ENCODE measurements at places on chromosomes 16 and 17.

DNA sequence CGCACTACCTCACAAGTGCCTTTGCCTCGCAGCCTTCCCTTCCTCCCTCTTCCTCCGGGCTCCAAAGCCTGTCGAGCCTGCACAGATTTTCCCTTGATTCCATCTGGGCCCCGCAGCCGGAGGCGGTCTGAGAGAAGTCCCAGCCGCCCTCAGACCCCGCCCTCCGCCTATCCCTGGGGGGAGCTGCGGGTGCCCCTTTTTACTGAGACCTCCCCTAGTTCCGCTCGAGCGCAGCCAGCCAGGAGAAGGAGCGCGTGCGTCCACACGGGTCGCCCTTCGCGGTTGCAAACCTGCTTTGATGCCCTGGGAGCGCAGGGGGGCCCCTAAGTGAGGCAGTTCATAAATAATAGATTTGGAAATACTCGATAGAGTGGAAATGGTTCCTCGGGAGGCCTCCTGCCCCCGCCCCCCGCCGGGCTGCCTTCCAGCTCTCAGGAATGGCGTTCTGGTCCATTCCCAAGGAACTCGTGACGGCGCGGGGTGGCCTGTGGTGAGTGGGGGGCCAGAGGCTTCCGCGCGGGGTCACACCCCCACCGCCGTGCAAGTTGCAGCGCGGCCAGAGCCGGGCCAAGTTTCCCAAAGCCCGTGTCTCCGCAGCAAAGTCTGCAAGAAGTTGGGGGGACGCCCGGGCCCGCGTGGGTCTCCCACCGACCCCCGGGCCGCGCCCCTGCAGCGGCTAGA lies 610 bp downstream of the C16orf74 start:
- DNase-seq: no peak

- no peak for DNase-seq
These were observed 298.9 kb upstream of the IRX5 start for GRCh38 chr16:54631782-54632181.

- DNase-seq: no peak
These were observed 195.8 kb downstream of the KCNJ2 start for GRCh38 chr17:70365091-70365583.

DNA sequence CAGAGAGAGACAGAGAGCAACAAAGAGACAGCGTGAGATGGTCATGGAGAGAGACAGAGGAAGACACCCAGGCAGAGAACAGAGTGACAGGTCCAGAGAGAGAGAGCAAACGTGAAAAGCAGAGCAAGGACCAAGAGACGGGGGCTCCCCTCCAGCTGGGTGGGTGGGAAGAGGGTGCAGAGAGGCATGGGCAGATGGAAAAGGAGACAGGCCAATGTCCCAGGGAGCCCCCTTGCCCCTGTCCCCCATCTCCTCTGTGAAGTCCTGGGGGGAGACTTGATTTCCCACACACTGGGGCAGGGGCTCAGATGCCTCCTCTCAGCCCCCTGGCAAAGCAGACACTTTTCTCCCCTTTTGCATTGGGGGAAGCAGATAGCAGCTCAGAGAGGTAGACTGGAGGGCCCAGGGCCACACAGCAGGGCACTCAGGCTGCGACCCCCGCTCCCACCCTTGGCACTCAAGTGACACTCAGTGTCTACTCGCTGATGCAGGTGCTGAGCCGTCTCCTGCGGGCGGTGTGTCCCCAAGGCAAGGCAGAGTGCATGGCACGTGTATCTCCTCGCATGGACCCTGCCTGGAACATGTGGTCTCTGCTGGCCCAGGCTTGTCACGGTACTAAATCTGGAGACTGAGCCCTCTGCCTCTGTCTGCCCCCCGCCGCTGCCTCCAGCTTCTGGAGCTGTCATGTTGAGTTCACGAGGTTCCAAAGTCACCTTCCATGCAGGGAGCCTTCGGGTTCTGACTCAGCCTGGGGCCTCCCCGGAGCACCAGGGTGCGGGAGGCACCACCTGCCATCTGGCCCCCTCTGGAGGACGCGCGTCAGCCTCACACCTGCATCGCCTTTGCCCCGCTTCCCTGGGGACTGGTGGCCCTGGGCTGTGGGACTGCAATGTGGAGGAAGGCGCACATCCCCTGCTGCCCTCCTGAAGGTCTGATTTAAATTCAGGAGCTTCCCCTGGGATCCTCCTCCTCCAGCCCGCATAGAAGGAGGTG lies 215.9 kb upstream of the GSE1 start:
- DNase-seq: no peak

- DNase-seq: no peak
These were observed 35.8 kb upstream of the TBX2 start for GRCh38 chr17:61363601-61364462.

GRCh38 chr17:33596899-33597298 lies 303.8 kb upstream of the ASIC2 start:
- DNase-seq: peak; percentile 18

DNA sequence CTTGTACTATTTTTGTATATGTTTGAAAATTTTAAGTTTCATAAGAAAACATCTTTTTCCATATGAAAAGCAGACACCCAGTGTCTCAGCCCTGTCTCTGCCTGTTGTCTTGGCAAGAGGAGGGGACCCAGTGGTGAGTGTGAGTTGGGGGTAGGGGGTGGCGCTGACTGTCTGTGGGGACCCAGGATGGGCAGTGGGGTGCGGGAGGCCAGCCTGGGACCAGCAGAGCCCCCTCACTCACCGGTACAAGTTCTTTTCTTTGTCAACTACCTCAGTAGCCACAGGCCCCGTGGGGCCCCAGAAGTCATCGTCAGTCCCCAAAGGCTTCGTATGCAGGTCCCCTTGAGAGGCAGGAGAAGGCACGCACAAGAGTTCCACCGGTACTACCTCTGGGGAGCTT lies 46.2 kb downstream of the MIS12 start:
- no peak for DNase-seq

DNA sequence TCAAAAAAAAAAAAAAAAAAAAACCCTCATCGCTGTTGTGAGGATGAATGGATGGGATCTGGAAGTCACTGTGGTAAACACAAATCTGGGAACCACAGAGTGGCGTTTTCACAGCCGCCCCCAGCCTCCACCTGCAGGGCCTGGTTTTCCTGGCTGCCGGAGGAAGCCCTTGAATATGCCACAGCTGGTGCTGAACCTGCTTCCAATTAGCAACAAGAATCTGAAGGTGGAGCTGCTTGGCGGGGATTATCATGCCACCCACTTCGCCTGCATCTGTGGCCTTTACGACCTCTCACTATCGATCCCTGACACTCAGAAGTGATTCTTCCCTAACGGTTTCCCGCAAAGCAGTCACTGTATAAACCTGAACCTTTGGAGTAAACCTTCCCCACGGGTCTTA lies 16.1 kb downstream of the MRM3 start:
- DNase-seq: no peak

- no peak for DNase-seq
These were observed 33.4 kb upstream of the MMD start for GRCh38 chr17:55454906-55455474.

- DNase-seq: no peak
These were observed 426.2 kb downstream of the CDH11 start for GRCh38 chr16:64695684-64696083.

DNA sequence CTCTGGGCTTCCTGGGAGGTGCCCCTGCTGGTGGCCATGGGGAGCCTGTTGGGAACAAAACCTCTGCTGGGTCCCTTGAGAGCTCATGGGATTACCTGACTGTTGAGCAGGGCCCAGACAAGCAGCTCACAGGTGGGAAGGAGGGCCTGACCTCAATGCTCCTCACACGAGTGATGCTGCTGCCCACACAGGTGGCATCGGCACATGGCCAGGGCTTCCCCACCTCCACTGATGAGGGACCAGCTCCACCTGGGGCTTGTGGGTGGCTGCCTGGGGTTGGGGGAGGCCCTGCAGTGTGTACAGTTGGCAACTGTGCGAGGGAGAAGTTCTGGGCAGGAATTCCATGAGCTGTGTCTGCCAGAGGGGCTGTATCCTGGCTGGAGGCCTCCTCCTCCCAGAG lies 87.8 kb upstream of the NLRP1 start:
- DNase-seq: no peak

DNA sequence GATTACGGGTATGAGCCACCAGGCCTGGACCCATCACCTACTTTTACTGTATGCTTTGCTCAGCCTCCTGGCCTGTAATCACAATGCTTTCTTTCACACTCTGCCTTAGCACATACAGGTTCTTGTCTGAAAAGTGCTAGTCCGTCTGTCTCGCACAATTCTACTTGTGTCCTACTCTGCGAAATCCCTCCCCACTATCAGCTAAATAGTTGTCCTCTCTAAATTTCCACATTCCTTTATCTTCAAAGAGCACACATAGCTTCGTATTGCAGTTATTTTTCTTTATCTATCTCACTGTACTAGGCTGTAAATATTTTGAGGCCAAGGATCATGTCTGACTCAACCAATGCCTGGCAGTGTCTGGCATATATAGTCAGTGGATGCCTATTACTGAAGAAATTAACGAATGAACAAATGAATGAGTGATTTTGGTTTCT lies 38.5 kb upstream of the ETV4 start:
- DNase-seq: no peak

DNA sequence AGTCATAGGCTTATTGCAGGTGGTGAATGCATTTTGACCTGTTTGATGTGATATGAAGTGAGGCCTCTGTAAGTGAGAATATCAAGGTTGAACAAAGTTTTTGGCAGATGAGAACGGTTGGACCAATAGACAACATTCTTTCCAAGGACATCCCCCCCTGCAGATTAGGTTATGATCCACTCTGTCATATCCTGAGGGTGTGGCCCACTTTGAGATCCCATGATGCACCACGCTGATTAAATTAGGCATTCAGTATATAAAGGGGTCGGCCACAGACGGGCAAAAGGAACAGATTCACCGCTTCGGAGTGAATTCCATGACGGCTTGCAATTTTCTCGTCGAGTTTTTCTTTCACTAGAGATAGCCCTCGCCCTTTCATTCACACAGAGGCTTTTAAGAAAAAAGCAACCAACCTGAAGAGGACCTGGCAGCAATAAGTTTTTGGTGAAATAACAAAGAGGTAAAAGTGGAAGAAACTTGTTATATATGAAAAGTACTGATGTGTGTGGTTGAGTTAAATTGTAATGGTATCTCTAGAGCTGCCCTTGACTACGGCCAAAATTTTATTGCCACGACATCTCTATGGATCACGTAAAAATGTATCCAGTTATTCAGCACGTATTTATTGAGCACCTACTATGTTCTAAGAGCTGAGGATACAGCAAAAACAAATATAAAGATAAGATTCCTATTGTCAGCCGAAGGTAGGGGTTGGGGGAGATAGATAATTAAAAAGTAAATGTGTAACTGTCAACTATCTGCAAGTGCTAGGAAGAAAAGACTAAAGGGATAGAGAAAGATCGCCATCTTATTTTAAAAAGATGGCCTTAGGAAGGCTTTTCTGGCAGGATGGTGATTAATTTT lies 1.7 kb upstream of the RBBP6 start:
- no peak for DNase-seq

DNA sequence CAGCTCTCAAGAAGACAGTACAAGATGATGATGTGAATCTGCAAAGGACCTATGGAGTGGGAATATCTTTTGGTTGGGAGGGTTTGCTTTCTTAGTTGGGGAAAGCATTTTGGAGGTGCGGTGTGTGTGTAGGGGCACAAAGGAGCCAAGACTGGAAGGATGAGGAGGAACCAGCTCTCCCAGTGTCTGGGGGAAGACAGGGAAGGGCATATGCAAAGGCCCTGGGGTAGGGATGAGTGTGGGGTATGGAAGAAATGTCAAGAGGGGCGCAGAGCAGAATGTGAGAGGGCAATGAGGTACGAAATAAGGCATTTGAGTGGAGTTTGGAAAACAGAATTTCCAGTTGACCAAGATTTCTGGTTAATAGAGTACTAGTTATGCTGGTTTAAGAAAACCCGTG lies 187.4 kb downstream of the SNX29 start:
- DNase-seq: no peak

GRCh38 chr17:58560511-58560910 lies 46.1 kb upstream of the MTMR4 start:
- DNase-seq: no peak

GRCh38 chr17:58789160-58789559 lies 33.5 kb downstream of the PPM1E start:
- DNase-seq: no peak

DNA sequence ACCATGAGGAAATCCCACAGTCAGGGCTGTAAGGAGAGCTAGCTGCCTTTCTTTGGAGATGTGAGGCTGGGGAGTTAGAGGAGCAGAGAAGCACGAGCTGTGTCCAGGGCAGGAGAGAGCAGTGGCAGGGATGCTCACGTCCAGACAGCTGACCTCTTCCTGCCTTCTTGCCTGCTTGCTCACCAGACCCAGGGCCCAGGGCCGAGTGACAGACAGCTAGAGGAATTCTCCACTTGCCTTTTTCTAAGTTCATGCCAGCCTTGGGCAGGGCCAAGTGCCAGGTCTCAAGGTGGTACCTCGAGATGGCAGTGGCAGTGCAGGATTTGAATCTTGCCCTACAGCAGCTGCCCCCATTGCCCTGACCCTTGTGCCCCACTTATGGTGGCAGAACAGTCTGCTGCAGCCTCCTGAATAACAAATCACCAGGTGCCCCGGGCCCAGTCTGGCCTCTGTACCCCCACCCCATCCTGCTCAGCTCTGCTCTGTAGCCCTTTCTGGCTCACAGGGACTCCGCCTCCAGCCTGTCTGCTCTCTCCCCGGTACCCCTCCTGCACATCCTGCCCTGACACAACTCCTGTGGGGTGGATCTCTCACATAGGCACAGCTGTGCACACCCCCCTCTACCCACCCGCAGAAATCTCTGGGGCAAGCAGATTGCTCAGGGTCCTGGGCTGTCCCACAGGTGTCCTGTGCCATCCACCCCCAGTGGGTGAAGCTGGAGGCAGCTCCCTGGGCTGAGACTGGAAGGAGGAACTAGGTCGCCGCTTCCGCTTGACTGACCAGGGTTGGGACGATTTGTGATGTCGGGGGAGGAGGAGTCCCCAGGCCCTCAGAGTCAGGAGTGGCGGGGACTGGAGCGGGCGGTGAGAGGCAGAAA lies 25.9 kb downstream of the GRIN2C start:
- peak; percentile 42 for DNase-seq

DNA sequence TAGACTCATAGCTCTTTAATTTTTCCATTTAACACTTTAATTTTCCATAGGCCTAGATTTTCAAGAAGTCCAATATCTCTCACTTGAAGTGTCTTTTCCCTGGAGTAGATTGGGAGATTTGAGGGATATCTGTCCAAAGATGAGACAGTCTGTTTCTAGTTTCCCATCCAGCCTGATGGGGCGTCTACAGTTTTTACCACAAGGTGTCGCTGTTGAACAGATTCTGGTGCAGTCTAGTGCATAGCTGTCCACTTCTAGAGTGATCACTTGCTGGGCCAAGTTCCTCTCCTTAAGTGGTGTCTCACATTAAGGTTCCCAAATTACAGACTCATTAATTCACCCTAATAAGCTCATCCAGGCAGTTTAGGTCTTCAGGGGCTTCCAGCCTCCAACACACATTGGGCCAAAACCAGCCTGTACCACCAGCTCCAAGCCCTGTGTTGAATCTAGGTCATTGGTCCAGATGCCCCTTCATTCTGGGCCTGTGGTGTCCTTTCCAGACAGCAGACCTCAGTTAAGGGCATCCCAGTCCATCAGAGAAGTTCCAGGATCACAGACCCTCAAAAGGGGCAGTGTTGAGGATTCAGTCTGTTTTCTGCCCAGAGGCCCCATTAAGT lies 9.4 kb downstream of the SNX20 start:
- no peak for DNase-seq

DNA sequence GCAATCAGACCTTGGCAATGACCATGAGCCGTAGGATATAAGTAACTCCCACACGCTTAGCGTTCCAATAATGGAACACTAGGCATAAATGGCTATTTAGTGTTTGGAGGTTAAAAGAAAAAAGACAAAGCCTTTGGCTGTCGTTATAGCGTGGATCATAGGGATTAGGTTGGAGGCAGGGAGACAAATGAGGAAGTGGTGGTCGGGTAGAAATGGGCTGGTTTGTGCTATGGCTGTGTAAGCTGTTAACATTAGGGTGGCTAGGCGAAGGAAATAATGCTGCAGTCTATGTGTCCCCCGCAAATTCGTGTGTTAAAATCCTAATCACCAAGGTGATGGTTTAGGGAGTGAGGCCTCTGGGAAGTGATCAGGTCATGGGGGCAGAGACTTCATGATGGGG lies 120.4 kb upstream of the IRX6 start:
- no peak for DNase-seq

All from anterior cingulate cortex (tissue), 58 donors.